CD4-positive, alpha-beta T cell treated with Interleukin-6 for 4 hours (primary cell): ENCODE measurements at places on chromosomes 5 and 9.
A peak's percentile ranks its signal among the peaks of the same experiment; 100 is the strongest.

DNA sequence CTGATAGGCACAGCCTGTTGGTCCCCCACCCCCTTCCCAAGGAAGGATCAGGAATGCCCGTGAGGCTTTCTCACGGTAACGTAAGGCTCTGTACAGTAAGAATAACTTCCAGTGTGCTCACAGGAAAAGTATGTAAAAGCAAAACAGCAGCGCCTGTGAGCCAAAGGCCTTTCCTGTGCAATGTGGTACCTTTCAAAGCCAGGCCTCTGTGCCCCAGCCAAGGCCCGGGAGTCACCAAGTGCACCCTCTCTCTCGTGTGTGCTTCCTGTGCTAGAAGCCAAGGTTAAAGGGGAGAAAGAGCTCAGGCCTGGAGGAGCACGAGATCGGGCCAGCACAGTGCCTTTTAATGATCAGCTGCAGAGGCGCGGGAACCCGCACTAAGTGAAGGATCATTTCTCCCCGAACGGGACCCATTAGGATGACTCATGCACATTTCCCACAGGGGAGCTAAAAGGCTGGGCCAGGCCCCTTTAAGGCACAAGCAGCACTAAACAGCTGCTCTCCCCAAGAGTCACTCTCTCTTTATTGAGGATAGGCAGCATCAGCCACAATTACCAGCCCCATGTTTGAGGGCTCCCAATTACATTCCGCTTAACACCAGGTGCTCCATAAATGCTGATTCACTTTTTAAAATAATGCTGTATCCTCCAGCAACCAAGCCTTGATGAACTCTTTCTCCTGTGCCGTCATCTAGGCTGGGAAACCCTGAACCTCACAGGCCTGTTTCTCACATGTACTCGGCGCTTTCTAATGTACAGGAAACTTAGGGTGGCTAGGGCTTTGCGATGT is 42.8 kb downstream of the SHB start:
- DNase-seq = no peak

GRCh38 chr9:12462861-12463260 is 230.3 kb upstream of the TYRP1 start:
- no peak for DNase-seq

GRCh38 chr5:58486290-58486689 is 4.9 kb upstream of the GAPT start:
- no peak for DNase-seq

- DNase-seq = no peak
Measured at GRCh38 chr9:33781736-33782135, 13.6 kb upstream of the PRSS3 start.

DNA sequence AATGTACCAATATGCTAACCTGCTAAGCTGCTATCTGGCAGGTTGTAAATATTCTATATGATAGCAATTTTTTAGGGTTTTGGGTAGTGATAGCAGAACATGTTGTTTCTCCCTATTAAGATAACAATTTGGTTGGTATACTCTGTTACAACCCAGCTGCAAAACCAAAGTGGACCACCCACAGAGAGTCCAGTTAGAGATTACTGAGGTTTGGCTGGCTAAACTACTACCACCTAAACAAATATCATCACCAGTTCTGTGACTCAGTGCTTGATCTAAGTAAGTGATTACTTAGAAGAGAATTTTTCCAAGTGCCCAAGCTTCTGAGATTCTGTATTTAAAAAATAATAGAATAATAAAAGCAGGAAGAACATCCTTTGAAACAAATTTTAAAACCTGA is 72.3 kb downstream of the XRCC4 start:
- DNase-seq = no peak

GRCh38 chr5:378976-379742 is 57.6 kb downstream of the AHRR start:
- DNase-seq = no peak

GRCh38 chr9:136903041-136903554 is 16.8 kb downstream of the TRAF2 start:
- peak; percentile 14 for DNase-seq

DNA sequence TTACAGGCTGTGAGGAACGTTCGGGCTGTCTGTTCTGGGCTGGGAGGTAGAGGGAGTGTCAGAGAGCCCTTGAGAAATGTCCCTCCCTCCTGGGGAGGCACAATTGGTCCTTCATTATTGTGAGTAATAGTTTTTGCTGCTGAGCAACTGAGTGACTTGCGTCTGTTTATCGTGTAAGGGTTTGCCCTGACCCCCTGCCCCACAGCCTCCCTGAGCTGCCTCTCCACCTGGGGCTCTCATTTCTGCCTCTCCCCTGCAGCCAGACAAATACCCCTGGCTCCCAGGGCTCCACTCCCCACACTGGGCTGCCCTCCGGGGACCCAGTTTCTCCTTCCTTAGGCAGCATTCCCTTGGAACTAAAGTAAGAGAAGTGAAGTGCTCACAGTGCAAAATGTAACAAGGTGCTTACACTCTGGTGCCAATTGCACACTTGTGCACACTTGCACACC is 174.9 kb upstream of the MVB12B start:
- no peak for DNase-seq

GRCh38 chr9:116232424-116233159 is 79.0 kb downstream of the PAPPA start:
- no peak for DNase-seq

DNA sequence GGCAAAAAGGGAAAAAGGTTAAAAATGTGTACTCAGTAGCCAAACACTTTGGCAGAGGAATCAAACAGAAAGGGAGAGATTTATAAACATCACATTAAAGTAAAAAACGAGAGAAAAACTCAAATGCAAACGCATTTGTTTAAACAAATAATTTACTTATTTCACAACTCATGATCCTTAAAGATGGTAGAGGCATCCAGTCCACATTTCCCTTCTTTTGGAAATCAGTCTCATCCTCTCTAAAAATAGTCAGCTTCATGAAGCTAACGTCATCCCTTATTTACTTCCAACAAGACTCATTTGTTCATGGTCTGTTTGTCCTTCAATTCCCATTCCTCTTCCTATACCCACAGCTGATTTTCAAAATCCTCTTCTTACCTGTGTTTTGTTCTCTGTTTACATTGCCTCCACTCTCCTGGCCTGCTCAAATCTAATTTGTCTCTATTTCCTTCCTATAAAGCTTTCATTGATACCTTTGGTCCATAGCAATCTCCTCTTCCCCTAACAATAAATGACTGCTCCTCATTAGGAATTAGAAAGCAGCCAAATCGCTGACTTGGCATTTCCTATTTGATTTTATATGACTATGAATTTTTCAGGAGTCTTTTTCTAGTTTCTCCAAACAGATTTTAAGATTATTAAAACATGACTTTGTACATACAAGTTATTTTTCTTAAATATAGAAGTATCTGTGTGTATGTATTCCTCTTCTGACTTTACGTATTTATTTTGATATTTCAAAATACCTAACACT is 805.3 kb downstream of the TLE1 start:
- no peak for DNase-seq
